Type B pancreatic cell (in vitro differentiated cells): ENCODE measurements at places on chromosomes 7 and 10. TPM values are rescaled to one million over a fixed set of nuclear protein-coding genes. Genes with fewer than 3 reads are reported as not detected.

The UCMA gene
- not detected in 2 replicates for total RNA-seq

The AUTS2 gene
- 53.8 and 94.1 TPM in 2 replicates for total RNA-seq

GRCh38 chr7:140889645-140890044 lies 35.1 kb downstream of the BRAF start:
- H3K4me3 ChIP-seq, result no peak overlapping the region
- H3K36me3 ChIP-seq, result peaks cover 6% of the 10 kb centered on the region
- no peak for DNase-seq

- no peak overlapping the region for H3K4me3 ChIP-seq
- no peak overlapping the region for H3K27ac ChIP-seq
- H3K36me3 ChIP-seq, result no peaks in the 10 kb centered on the region
- no peak for DNase-seq
These were observed 129.2 kb downstream of the CUL2 start for GRCh38 chr10:34960983-34961382.

DNA sequence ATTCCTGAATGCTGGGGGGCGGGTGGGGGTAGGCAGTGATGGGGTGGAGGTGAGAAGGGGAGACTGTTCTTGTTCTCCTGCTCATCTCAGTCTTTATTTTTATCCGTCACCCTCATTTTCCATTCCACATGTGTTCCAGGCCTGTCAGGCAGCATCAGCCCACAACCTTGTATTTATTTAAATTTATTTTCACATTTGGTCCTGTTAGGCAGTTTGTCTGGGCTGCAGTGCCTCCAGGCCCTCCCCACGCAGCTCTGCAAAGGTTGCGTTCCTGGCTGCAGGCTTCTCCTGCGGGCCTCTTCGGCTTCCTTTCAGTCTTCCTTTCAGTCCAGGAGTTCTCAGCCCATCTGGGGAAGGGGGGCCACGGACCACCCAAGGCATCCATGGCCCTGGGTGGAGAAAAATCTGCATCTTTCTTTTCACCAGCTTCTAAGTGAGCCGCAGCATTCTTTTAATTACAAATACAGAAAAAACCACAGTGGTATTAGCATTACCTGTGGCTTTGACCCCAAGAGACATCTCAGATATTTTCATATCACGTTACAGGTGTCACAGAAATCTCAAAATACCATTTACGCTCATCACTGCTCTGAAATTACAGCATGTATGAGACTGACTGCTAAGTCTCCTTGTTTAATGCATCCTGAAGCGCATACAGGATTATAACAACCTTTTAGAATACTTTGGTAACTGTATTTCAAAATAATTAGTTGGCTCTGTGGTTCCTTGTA lies 94.0 kb downstream of the C10orf105 start:
- peaks cover 41% of the 10 kb centered on the region for H3K4me1 ChIP-seq
- H3K4me3 ChIP-seq, result no peak overlapping the region
- H3K36me3 ChIP-seq, result no peaks in the 10 kb centered on the region
- H3K27ac ChIP-seq, result no peak overlapping the region
- DNase-seq, result no peak
